ENCODE measurements at places on chromosomes 16 and 17.
A peak's percentile ranks its signal among the peaks of the same experiment; 100 is the strongest.

- DNase-seq = no peak
Measured at GRCh38 chr17:63246344-63246743, 199.8 kb downstream of the CYB561 start.

DNA sequence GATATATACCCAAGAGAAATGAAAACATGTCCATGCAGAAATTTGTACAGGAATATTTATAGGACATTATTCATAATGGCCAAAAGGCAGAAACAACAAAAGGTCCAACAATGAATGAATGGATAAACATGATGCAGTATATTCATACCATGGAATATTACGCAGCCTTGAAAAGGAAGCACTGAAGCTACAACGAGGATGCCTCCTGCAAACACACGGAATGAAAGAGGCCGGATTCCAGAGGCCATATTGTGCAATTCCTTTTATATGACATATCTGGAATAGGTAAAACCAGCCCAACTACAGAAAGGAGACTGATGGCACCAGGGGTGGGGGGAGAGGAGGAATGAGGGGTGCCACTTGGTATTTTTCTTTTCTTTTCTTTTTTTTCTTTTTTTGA lies 14.5 kb upstream of the CHMP6 start:
- DNase-seq = no peak

GRCh38 chr16:57145046-57146021 lies 40.5 kb downstream of the PSME3IP1 start:
- DNase-seq = no peak

GRCh38 chr17:80790981-80791742 lies 200.5 kb upstream of the CHMP6 start:
- no peak for DNase-seq

- no peak for DNase-seq
Measured at GRCh38 chr17:70070305-70071027, 4.6 kb upstream of the KCNJ16 start.

DNA sequence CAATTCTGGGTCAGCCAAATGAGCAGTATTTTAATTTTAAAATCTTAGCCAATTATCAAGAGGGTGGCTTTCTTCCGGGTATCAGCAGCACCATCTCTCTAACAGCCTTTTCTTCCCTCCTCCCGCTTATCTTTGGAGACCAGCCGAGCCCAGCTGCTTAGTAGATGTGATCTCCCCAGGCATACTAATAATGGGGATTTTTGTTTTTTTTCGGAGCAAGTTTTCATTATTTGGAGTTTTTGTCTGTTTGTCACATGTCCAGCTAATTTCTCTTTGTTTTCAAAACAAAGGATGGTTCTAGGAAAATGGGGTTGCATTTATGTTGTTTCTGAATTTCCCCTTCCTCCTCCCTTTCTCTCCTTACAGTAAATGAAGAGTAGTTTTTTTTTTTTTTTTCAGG lies 170.5 kb upstream of the MPHOSPH6 start:
- no peak for DNase-seq

- no peak for DNase-seq
Measured at GRCh38 chr16:72862090-72862489, 185.8 kb downstream of the ZFHX3 start.

- no peak for DNase-seq
Measured at GRCh38 chr16:23506606-23506994, 3.7 kb downstream of the GGA2 start.

- DNase-seq = no peak
Measured at GRCh38 chr17:38563362-38564253, 42.1 kb downstream of the SRCIN1 start.

- DNase-seq = no peak
Measured at GRCh38 chr17:19332371-19333131, 30.0 kb downstream of the B9D1 start.

- DNase-seq = no peak
Measured at GRCh38 chr16:11547118-11547916, 39.4 kb downstream of the LITAF start.

DNA sequence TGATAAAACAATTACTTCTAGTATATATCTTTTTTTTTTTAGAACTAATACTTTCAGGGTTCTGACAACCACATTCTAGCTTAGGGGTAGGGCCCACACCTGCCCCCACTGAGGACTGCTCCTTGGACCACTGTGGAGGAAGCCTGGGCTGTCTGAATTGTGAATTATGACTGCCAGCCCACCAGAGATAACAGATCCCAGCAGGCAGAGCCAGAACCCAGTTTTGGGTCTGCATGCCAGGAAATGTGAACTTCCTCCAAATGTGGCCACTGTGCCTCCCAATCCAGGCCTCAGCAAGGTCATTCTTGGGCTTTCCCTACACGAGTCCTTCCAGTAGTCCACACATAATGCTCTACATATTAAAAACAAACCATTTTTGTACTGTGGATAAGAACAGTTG lies 15.9 kb downstream of the VEZF1 start:
- DNase-seq = no peak

DNA sequence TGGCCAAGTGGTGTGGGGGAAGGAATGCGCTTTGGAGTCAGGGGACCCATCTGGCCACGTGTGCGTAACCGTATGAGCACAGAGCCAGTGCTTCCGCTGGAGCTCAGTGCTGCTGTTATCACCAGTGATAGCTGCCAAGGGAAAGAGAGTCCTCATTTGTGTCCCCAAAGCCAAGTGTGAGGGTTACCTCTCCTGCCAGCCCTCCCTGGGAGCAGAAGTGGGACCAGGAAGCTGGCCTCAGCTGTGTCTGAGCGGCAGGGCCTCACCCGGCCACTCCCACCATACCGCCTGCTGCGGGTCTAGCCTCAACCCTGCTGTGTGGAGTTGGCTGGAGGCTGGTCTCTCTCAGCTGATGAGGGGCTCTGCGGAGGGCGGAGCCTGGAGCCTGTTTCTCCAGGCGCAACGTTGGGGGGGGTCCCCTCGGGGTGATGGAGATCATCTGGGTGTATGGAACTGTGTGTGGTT lies 44.5 kb downstream of the MEAK7 start:
- no peak for DNase-seq

GRCh38 chr17:42692489-42692888 lies 10.2 kb downstream of the CNTNAP1 start:
- DNase-seq = no peak

GRCh38 chr17:27216836-27217235 lies 77.1 kb upstream of the WSB1 start:
- no peak for DNase-seq

DNA sequence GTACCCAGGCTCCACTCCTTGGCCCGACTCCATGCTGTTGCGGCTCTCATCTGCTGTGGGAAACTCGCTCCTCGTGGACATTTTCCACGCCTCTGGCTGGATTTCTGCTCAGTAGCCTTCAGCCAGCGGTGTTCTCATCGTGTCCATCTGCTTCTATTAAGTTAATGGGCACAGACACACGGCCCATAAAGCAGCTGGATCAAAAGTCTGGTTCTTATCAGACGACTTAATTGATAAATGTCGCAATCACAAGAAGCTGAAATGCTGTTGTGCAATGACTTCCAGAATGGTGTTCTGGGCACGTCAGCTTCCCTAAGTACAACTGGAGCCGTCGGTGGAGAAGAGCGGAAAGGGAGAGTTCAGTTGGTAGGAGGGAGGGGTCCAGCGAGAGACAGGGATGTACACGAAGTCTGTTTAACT lies 211.7 kb upstream of the CHMP6 start:
- DNase-seq = peak; percentile 46

GRCh38 chr17:42358434-42358833 lies 29.8 kb downstream of the STAT3 start:
- no peak for DNase-seq

- no peak for DNase-seq
Measured at GRCh38 chr17:77204536-77204935, 63.8 kb downstream of the SEC14L1 start.

DNA sequence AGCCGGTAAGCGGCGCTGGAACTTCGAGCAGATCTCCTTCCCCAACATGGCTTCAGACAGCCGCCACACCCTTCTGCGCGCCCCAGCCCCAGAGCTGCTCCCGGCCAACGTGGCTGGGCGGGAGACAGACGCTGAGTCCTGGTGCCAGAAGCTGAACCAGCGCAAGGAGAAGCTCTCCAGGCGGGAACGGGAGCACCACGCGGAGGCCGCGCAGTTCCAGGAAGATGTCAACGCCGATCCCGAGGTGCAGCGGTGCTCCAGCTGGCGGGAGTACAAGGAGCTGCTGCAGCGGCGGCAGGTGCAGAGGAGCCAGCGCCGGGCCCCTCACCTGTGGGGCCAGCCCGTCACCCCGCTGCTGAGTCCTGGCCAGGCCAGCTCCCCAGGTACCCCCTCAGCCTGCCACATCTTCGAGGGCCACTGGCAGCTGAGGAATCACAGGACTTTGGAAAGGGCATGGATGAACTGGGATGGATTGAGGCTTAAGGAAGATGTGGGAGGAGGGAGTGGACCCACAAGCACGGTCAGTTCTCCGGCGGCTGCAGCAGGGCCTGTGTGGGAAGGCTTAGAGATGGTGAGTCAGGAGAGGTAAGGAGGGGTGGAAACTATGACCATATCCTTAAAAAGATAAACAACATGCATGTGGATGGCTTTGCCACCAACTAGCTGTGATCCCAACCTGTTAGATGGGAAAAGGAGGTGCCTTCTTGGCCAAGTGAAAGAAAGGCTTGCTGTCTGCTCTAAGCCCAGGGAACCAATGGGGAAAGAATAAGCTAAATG lies 3.4 kb upstream of the LLGL2 start:
- no peak for DNase-seq

DNA sequence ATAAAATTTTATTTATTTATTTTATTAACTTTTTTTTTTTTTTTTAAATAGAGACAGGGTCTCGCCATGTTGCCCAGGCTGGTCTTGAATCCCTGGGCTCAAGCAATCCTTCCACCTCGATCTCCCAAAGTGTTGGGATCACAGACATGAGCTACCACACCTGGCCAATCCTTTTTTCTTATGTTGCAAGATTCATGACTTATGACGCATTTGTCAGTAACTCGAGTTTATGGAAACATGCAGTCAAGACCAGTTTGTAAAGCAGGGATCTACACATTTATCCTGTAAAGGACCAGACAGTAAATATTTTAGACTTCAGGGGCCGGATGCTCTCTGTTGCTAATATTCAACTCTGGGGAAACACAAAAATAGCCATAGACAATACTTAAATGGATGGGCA lies 9.4 kb upstream of the MAP2K6 start:
- DNase-seq = no peak

- no peak for DNase-seq
Measured at GRCh38 chr17:28274591-28275265, 44.3 kb upstream of the TMEM97 start.

- peak; percentile 40 for DNase-seq
Measured at GRCh38 chr17:6755731-6756184, at the start of gene XAF1. TSS of gene XAF1 (plus strand) at chr17:6756046. CDS start at chr17:6756079, 33 bp downstream.

DNA sequence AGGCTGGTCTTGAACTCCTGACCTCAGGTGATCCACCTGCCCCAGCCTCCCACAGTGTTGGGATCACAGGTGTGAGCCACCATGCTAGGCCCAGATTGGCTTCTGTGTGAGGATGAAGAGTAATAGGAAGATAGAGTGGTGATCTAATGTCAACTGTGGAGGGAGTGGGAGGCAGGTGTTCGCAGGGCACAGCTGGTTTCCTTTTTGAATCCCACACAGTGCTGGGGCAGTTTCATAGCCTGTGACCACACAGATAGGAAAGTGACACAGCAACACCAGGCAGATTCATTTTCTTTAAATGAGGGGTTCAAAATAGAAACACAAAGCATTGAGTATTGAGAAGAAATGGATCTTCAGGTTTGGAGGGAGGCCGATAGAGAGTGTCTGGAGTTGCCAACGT lies 540.3 kb downstream of the WWOX start:
- no peak for DNase-seq

DNA sequence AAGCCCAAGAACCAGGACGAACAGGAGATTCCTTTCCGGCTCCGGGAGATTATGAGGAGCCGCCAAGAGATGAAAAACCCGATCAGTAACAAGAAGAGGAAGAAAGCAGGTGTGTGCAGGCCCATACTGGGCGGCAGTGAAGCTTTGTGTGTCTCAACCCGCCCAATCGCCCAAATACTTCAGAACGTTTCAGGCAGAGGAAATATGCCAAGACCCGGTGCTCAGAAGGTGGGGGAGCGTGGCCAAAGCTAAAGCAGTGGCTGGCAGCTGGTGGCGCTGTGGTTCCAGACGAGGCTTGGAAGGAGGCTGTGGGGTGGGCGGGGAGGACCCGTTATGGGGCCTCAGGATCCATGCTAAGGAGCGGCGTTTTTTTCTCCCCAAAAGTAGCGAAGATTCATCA lies 1.2 kb downstream of the CCDC137 start:
- DNase-seq = no peak

GRCh38 chr17:33024688-33025486 lies 33.2 kb downstream of the SPACA3 start:
- no peak for DNase-seq

- no peak for DNase-seq
Measured at GRCh38 chr17:69445132-69445531, 30.6 kb downstream of the MAP2K6 start.

DNA sequence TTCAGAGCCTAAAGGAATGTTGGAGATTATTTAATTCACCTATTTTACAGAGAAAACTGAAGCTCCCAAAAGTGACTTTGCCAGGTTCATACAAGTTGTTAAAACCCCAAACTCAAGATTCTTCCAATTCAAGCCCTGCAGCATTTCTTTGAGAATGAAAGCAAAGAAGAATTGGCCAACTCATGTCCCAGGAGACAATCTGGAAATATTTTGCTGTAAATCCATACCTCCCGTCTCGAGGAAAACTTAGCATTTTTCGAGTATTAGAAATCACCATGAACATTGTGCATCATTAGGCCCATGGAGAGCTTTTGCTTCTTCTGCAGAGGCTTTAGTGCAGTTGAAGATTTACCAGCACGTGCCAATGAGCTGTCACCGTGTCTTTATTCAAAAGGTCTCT lies 176.4 kb upstream of the KCNJ16 start:
- DNase-seq = no peak

- DNase-seq = no peak
Measured at GRCh38 chr17:11565591-11565990, 32.7 kb upstream of the DNAH9 start.

DNA sequence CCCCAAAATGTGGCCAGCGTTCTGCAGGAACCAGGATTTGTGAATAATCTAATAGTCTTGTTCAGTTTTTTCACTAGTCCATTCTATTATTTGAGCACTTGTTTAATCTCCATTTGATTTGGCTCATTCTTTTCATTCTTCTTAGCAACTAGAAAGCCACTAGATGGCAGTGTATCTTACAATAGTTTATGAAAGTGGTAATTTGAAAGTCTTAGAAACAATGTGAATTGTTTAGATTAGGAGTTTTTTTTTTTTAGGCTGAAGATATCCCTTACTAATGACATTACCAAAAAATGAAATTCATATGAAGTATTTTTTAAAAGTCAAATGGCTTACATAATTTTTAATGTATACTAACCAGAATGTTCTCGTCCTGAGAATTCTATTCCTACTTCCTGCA lies 6.7 kb downstream of the ERI2 start:
- no peak for DNase-seq

DNA sequence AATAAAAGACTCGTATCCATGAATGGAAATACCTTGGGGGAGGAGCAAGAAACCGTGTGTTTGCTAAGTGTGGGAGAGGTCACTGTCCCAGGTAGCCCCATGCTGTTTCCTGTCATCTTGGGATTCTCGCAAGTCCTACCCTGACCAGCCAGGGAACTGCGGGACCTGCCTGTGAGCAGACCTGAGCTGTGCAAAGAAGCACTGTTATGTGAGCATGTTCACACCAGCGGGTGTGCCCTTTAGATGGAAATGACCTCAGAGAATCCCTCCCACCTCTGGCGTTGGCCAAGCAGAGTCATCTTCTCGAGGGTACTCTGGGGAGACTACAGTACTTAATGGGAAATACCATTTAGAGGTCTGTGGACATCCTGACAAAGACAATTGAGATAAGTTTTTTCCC lies 127.0 kb upstream of the MON1B start:
- DNase-seq = no peak

All from GM04504 (cell line).